ENCODE measurements at places on chromosomes 12 and 14. TPM values are rescaled to one million over a fixed set of nuclear protein-coding genes. Genes with fewer than 3 reads are reported as not detected.

The OVCH1 gene
- not detected for total RNA-seq

The KLHL42 gene
- 18.6 TPM for total RNA-seq

The GLT1D1 gene
- not detected for total RNA-seq

The RNASE3 gene
- total RNA-seq, result not detected

All from dermis lymphatic vessel endothelial cell (primary cell).